ENCODE measurements at places on chromosomes 3 and 15. TPM values are rescaled to one million over a fixed set of nuclear protein-coding genes. Genes with fewer than 3 reads are reported as not detected.

DNA sequence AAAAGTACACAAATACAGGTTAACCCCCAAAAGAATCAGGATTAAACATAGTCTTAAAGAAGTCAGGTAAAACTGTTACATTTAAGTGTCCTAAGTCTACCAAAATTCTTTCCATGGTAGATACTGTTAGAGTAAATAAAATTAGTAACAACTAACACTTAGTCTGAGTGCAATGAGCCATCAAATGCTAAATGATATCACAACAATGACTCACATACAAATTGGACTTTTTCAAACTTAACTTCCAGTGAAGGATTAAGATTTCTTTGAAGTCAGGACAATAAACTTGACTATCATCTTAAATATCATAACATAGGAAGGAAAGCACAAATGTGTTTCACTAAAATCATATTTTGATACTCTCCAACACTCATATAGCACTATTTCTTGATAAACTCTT lies 43.9 kb downstream of the ZNF148 start:
- no peak for DNase-seq

CFAP92 gene
- 0.16 TPM for total RNA-seq

DNA sequence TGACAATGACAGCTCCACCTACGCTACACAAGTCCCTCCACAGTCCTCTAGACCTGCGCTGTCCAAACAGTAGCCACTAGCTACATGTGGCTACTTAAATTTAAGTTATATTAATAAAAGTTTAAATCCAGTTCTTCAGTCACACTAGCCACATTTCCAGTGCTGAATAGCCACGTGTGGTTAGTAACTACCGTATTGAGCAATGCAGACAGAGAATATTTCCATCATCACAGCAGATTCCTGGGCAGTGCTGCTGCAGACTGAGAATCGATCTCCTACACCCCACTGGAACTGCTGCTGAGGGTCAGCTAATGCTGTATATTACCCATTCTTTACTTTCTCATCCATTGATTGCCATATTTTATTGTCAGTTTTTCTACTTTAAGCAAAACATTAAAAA lies 40.9 kb downstream of the HDC start:
- no peak for DNase-seq

DNA sequence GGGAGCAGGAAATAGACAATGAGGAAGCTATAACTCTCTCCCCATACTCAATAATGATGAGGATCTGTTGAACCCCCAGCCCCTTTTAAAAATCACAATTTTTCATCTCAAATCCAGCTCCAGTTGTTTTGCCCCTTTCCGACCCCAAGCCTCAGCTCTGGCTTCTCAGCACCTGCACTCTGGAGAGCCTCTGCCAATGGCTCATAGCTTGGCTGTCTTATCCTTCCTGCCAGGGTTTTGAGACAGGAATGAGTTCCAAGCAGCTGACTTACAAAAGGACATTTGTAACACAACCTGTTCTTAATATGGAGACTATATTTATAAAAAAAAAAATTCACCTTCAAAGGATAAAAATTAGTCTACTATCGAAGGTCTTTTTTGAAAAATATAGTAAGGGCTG lies 105.9 kb upstream of the NEDD4 start:
- DNase-seq = no peak

PTH1R gene
- not detected for total RNA-seq

GRCh38 chr3:89360156-89360555 lies 252.7 kb downstream of the EPHA3 start:
- peak; percentile 32 for DNase-seq

DNA sequence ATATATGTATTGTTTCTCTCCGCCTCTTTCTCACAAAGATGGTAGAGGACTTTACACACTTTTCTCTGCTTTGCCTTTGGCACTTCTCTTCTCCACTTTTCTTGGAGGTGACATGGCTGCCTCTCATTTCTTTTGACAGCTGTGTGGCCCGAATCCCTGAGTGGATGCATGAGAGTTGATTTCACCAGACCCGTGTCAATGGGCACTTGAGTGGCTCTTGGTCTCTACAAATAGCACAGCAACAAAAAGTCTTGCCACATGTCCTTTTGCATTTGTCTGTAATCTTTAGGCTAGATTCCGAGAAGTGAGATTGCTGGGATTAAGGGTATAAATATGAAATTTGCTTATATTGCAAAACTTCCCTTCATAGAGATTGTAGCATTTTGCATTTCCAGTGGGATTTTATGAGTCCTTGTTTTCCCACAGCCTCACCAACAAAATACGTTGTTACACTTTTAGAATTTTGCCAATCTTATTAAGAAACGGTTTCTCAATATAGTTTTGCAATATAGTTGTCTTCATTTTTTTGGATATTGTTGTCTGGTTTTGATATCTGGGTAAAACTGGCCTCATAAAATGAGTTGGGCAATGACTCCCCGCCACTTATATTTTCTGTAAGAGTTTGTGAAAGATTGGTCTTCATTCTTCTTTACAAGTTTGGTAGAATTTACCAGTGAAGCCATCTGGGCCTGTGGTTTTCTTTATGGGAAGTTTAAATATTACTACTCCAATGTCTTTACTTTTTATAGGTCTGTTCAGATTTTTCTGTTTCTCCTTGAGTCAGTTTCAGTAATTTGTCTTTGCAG lies 5.2 kb upstream of the TRPM1 start:
- peak; percentile 24 for DNase-seq

TBC1D2B gene
- 21.6 TPM for total RNA-seq

DNA sequence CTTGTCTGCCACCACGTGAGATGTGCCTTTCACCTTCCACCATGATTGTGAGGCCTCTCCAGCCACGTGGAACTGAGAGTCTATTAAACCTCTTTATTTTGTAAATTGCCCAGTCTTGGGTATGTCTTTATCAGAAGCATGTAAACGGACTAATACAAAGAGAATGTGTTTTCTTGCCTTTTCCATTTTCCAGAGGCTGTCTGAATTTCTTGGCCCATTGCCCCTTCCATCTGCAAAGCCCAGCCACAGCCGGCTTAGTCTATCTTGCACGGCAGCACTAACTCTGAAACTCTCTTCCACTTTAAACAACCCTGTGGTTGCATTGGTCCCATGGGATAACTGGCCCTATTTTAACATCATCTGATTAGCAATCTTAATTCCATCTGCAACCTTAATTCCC lies 215.3 kb downstream of the LRTM1 start:
- DNase-seq = no peak

GRCh38 chr3:170226426-170226960 lies 4.3 kb downstream of the PRKCI start:
- no peak for DNase-seq

DNA sequence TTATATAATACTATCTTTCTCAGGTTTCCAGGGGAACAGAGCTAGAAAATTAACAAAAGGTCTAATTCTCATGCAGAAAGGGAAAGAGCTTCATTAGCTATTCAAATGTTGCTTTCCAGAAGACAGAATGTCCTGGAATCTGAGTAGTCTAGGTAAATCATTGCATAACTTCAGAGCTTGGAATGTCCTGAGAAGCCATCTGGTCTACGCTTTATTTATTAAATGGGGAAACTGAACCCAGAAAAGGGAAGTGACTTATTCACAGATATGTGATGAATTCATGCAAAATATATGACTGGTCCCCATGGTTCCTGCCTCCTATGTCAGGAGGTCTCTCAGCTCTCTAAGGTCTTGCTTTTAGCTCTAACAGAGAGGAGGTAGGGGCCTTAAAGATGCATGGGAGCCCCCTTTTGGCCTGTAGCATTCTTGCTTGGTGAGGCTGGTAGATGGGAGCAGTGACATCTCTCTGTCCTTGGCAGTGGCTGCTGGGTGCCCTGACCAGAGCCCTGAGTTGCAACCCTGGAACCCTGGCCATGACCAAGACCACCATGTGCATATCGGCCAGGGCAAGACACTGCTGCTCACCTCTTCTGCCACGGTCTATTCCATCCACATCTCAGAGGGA lies 99.2 kb downstream of the CEMIP start:
- DNase-seq = no peak

DNA sequence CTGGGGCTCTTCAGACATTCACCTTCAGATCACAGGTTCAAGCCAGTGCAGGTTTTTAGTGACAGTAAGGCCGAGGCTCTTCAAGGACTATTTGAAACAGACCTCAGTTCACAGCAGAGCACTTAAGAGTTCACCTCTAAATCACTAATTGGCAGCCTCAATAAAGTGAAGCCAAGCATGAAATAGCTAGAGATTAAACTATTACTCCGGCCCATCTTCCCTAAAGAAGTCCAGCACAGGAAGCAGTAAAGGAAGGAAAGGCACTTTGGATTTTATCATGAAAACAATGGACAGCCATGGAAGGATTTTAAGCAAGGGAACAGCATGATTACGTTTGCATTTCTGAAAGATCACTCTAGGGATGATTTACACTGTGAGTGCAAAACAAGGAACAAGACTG lies 27.6 kb upstream of the ARL6 start:
- no peak for DNase-seq

THPO gene
- total RNA-seq = not detected

LINGO1 gene
- not detected for total RNA-seq

GRCh38 chr3:123271466-123272159 lies 69.9 kb downstream of the SEC22A start:
- no peak for DNase-seq

ULK4 gene
- 7.8 TPM for total RNA-seq

- DNase-seq = no peak
Measured at GRCh38 chr3:140019946-140020345, 85.0 kb downstream of the CLSTN2 start.

VEPH1 gene
- total RNA-seq = 2.4 TPM

DNA sequence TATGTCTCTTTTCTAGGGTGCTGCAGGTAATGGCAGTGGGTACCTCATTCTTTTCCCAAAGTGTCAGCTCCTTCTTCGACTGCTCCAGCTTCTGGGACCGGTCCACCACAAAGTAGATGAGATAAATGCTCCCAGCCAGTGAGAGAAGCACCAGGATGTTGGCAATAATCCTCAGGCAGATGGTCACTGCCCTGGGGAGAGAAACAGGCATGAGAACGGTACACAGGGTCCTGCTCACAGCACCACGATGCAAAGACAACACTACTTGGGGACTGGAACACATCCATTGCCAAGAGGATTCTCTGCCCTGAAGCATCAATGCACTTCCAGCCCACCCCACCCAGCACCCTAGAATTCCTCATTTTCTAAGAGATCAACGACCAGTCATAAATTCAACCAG lies 22.4 kb downstream of the TMC3 start:
- no peak for DNase-seq

- peak; percentile 57 for DNase-seq
Measured at GRCh38 chr3:58564456-58565160, 12.6 kb downstream of the FAM107A start.

DNA sequence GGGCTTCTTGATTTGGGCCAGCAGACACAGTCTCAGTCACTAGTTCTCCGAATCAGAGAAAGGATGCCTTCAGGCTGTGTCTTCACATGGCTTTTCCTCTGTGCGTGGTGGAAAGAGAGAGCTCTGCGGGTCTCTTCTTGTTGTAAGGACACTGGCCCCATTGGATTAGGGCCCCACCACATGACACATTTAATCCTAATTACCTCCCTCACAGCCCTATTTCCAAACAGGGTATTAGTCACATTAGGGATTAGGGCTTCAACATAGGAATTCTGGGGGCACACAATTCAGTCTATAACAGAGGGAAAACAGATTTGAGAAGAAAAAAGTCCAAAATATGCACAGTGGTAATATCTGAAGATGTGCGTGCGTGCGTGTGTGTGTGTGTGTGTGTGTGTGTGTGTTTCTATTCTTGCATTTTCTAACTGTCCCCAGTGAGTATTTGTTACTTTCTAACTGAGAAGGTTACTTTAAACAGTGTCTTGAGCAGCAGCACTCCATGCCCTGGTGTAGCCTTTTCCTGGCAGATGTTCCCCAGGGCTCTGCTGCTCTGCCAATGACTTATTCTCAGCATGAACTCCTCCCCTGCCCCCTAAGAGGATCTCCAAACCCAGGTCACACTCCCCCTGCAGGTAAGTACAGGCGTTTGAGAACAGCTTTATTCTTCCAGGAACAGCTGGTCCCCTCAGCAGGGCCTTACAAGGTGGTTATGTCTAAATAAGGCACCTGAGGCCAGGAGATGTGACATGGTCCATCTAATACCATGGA lies 72.9 kb downstream of the RPL39L start:
- DNase-seq = peak; percentile 83

CYP8B1 gene
- not detected for total RNA-seq

DNA sequence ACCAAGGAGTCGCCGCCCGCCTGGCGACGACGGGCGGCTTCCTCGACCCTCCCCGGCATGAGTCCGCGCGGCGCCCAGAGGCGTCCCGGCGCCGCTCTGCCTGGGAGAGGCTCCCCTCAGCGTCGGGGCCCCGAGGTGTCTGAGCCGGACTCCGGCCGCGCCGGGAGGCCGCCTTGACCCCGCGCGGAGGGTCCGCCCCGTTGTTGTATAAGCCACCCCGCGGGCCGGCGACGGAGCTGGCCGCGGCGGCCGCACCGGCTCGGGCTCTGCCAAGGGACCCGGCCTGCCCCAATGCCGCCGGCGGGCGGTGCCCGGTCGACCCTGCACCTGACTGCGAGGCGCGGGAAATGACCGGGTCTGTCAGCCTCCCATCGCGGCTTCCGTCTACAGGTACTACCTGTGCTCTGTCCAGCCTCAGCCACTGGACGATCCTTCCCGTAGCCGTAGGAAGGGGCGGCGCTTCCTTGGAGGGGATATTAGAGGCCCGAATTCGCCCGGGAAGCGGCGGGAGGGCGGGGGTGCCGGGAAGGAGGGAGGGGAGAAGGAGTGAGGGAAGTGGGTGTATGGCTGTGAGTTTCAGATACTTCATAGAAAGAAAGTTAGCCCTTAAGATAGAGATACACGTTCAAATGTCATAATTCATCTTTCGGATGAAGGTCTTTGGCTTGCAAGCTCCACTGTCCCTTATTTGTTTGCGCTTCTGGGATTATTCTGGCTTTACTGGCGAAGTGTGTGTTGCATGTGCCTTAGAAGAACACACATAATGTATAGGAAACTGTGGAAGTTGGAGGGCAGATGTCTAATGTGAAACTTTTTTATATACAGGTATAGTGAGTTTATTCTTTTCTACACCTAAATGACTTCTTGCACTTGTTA lies 620 bp downstream of the ABHD5 start:
- peak; percentile 82 for DNase-seq

USP3 gene
- total RNA-seq = 59.0 TPM

MCTP2 gene
- 25.7 TPM for total RNA-seq

GRCh38 chr3:196323691-196324090 lies 5.7 kb upstream of the DYNLT2B start:
- DNase-seq = no peak

Measured in MCF 10A (cell line).